Inflammatory macrophage treated with lipopolysaccharide for 4 hours (primary cell): ENCODE measurements at places on chromosomes 5 and 9.
A peak's percentile ranks its signal among the peaks of the same experiment; 100 is the strongest.

- no peak for DNase-seq
These were observed 6.7 kb downstream of the ADAMTSL1 start for GRCh38 chr9:18480662-18481093.

DNA sequence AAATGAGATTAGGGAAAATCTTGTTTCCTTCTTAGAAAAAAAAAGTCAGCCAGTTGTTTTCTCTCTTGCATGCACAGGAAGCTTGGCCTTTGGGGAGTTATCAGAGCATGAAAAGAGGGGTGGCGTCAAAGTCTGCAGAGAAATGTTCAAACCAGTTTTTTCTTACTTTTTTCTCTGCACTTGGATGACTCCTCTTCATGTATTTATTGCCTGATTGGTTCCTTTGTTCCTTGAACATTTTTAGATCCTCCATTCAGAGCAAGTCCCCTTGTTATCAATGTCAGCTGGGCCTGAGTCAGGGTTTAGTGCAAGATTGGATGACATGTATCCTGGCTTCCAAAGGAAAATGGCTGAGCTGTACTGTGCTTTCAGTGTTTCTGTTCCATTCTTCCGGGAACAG lies 392.6 kb upstream of the BRINP1 start:
- no peak for DNase-seq

DNA sequence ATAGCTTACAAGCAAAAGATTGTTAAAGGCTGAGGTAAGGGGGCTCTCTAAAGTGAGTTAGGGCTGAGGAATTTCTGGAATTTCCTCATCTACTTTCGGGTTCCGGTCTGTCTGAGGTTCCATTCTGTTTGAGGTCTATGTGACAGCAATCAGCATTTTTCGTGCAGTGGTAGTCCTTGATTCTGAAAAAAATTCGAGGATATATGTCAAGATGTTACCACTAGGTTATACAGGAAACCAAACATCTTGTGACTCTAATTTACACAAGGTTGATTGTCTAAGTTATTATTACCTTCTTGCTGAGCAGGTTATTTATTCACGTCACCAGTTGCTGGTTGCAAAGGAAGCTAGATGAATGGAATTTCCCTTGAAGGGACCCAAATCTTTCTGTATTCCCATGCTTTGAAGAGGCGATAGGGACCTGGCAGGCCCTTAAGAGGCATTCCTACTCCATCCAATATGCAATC lies 35.2 kb downstream of the RLN2 start:
- no peak for DNase-seq

DNA sequence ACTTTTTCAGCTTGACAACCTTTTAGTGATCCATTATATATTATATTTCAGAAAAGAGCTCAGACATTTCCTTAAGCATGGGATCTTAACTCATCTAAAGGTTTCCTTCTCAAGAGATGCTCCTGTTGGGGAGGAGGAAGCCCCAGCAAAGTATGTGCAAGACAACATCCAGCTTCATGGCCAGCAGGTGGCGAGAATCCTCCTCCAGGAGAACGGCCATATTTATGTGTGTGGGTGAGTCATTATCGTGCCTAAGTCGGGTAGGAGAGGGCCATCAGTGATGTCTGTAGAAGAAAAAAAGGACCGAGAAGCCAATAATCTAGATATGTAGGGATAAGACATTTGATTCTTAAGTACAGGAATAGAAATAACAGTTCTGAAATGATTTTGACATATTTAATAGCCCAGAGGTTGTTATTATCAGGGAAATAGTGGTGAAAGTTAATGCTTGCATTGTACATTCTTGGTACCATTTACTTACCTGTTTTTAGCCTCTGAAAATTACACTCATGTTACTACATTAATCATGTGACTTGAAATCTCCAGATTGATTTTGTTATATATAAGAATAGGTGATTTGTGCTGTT lies 28.2 kb downstream of the MTRR start:
- DNase-seq, result peak; percentile 35

DNA sequence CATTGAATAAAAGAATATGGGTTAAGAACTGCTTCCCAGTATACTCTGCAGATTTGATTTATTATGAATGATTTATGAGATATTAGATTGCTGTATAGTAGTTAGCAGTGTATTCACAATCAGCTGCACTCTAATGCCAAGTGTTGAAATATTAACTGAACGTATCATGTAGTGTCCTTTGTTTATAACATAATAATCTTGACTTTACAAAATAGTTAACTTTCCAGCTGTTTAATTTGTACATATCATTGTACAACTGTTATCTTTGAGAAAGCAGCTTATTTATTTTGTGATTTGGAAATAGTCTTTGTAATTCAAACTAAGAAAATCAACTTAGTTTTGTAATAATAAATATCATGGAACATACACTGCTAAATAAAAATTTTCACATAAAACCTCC lies 219.5 kb downstream of the RANBP17 start:
- DNase-seq, result no peak

DNA sequence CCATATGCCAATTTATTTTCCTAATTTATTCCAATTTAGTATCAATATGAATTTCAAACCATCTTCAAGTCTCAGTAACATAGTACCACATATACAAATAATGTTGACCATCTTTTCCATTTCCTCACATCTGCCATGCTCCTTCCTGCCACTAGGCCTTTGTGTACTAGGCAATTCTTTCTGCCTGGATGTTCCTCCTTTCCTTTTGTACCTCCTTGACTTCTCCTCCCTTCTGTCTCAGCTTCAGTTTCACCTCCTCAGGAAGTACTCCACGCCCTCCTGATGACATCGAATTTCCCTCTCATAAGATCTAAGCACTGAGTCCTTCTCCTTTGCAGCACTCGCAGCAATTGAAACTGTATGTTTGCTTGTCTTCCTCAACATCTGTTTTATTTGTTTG lies 53.9 kb downstream of the MEF2C start:
- peak; percentile 94 for DNase-seq

DNA sequence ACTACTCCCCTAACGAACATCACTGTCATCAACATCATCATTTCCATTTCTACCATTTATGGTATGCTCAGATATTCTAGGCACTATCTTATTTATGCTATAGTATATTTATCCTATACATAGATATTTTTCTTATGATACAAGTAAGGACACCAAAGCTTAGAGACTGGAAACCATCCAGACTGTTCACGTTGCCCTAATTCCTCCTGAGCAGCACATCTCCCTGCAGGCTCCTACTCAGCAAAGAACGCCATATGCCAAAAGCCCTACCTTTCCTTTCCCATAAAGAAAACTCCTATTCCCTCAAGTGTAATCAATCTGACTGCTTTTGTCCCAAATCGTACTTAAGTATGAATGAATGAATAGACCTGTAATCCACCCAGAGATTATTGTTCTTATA lies 247.0 kb downstream of the PRELID2 start:
- DNase-seq, result no peak

DNA sequence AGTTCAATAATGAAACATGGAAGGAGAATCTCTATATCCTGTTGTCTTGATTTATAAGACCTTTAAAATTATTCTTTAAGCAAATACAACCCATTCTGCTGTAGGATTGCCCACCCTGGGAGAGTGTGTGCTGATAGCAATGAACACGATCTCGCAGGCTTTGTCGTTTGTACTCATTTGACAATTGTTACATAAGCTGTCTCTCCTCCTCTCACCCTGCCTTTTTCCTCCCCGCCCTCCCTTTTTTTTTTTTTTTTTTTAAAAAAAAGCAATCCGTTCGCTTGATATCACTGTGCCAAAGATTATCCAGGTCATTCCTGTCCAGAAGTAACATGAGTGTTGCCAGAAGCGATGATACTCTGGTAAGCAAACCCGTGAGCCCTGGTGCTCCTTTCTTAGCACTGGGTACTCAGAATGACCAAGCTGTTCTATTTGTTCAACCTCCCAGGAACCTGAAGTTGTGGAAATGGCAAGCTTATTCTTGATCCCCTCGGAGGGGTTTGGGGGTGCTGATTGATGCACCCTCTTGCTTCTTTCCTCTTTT lies 82.7 kb upstream of the CTSL start:
- DNase-seq, result no peak

- no peak for DNase-seq
These were observed 150.7 kb downstream of the ICE1 start for GRCh38 chr5:5572976-5573797.

- DNase-seq, result no peak
These were observed 41.4 kb upstream of the FAM240B start for GRCh38 chr9:38761339-38761738.

GRCh38 chr9:107540164-107540561 lies 50.6 kb upstream of the KLF4 start:
- no peak for DNase-seq

- no peak for DNase-seq
These were observed 40.6 kb downstream of the PHAX start for GRCh38 chr5:126641387-126641786.

- DNase-seq, result no peak
These were observed 22.5 kb downstream of the EDIL3 start for GRCh38 chr5:84362061-84362720.

DNA sequence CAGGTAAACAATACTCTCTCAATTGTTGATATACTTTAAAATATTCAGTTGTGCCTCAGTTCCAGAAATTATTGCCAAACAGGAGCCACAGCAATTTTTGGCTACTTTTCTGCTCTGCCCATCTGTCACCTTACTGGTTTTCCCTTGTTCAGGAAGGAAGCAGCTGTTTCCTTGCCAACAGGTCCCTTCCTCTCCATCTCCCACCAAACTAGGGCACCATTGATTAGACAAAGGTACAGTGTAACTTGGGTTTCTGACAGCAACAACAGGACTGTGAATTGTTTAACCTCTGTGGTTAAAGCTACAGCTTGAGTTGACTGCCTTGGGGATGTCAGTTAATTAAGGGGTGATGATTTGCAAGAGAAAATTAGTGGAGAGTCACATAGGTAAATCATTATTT lies 76.9 kb downstream of the PIP5K1B start:
- no peak for DNase-seq

GRCh38 chr5:139271201-139272027 lies 22.1 kb upstream of the MATR3 start:
- peak; percentile 42 for DNase-seq

DNA sequence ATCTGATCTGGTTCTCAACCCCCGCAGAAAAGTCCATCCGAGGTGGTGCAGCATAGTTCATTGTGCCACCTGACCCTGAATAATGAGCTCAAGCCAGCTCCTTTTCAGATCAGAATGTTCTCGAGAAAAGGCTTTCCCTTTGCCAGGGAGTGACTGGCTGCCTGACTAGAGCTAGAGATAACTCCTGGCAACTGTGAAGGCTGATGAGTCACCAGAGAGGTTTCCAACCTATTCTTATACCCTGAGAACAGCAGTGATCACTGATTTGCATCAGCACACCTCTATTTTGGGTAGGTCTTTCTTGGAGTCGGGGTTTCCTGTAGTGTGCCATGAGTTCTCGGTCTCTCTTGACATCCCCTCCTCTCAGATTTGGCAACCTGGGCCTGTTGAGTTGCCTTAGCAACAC lies 127.9 kb downstream of the PIK3R1 start:
- DNase-seq, result peak; percentile 43

GRCh38 chr5:128693764-128694163 lies 155.7 kb upstream of the FBN2 start:
- no peak for DNase-seq

DNA sequence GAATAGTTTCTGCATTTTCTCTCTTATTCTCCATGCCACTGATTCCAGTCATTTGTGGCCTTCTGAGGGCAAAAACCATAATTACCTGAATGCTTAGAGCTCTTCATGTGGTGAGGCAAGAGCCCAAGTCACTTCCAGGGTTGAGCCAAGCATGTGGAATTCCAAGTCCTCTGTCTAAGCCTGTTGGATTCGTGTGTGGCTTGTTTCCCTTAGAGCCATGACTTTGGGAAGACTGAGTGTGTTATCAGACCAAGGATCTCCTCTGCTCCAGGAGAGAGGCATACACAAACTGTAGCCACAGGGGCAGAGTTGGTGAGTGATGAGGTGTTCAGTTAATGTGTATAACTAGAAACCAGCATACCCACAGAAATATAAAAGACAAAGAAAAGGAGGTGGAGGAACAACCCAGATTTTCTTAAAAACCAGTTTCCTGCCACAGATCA lies 27.1 kb downstream of the SLC22A5 start:
- DNase-seq, result no peak

DNA sequence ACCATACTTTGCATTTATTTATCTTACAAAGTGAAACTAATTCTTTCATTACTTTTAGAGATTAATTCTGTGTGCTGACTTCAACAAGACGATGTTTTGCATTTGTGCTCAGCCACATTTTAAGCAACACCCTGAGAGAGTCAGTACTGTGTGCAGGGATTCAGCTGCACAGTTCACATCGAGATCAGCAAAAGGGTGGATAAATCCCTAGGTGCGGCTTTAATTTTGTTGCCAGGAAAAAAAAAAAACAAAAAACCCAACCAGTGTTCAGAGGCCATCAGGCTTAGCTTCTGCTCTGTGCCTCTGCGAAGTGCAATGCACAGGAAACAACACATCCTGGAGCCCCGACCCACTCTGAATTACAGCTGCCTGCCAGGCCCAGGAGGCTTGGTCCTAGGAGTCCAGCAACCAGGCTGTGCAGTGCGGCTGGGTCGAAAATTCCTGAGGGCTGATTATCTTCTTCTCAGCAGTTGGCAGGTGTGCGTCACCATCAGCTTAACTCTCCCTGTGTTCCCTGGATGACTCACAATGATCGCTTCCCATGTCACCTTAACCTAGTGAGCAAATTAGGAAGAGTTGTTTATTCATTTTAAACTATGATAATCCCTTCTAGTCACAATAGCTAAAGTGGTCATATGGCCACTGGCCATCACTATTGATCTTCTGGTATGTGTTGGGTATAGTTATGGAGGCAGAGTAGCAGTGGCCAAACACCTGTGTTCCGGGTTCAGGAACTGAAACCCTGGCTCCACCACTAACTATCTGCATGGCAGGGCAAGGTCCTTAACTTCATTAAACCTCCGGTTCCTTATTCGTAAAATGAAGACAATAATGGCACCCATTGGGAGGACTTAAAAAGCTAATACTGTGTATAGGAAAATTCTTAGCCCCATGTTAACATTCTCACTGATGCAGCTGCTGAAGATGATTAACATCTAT lies 31.2 kb upstream of the NDUFB6 start:
- DNase-seq, result no peak

DNA sequence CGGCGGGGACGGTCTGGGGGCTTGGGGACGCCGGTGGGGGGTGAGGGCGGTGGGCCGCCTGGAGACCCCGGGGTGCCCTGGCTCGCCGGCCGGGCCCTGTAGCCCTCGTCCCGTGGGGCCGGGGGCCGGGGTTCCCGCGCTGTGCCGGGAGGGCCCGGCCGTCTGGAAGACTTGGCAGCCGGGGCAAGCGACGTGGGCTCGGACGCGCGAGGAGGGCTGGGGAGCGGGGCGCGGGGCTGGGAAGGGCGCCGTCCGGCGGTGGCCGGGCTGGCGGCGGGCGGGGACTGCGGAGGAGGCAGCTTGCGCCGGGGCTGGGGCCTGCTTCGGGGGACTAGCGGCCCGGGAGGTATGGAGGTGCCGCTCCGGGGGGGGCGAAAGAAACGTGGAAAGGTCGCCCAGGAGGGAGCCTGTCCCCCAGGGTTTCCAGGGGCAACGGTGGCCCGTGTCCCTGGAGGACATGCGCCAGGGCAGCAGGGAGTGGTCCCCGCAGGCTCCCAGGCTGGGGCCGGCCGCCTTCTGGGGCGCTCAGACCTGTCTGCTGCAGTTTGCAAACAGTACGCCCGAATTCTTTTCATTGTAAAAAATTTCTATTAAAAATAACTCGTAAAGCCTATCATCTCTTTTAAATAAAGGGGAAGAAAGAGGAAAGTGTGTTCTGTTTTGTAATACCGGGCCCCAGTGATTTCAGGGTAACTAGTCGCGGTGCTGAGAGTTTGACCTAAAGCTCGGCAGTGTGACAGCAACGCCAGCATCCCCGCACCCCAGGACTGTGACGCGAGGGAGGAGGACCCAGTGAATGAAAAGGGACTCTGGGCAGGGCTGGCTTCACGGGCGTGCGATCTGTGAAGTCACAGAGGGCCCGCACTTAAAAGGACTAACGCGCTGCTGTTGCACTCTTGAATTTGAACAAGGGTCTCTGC lies 752 bp upstream of the ANKH start:
- DNase-seq, result peak; percentile 52

GRCh38 chr5:131523500-131524185 lies 111.4 kb downstream of the RAPGEF6 start:
- DNase-seq, result no peak
